Stimulated activated CD4-positive, alpha-beta T cell treated with anti-CD3 and anti-CD28 coated beads, TNF-alpha, amount 100 ng/mL, for 4 hours (primary cell): ENCODE measurements at places on chromosomes 2 and 18.

- no peak for DNase-seq
Measured at GRCh38 chr2:180110469-180110868, 103.4 kb upstream of the CWC22 start.

- DNase-seq = no peak
Measured at GRCh38 chr2:174606336-174606735, 8.7 kb upstream of the WIPF1 start.

DNA sequence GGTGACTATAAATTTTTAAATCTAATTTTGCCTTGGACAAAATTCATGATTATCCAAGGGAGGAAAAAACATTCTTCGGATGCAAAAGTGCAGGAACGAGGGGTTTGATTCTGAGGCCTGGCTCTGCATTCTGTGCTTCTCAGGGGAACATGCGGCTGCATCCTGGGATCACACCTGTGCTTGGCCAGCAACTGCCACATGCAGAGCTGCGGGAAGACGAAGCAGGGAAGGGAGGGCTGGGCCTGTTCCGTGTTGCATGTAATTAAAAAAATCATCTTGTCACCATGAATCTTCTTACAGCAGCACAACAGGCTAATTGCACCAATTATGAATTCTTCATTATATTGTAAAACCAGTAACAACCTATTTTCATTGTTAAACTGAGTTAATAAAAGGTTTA is 158.0 kb upstream of the ALKAL2 start:
- DNase-seq = no peak

GRCh38 chr18:60880184-60880583 is 453.0 kb upstream of the CDH20 start:
- DNase-seq = no peak

DNA sequence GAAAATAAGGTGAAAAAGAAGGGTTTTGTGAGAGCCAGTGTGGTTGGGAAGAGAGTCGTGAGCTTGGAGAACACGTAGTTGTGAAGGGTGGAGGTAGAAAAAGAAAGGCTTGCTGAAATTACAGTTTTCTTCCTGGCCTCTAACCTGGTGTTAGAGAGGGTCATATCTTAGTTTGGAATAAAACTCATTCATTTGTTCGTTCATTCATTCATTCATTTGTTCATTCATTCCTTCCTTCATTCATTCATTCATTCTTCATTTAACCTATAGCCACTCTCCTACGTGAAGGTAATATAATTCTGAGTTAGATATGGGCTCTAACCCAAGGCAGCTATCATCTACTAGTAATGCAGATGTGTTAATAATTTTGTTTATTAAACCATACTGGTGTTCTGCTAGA is 111.8 kb upstream of the ZNF521 start:
- no peak for DNase-seq

- no peak for DNase-seq
Measured at GRCh38 chr2:40255103-40255502, 196.8 kb downstream of the SLC8A1 start.

- no peak for DNase-seq
Measured at GRCh38 chr2:117359266-117359914, 455.1 kb upstream of the DDX18 start.

DNA sequence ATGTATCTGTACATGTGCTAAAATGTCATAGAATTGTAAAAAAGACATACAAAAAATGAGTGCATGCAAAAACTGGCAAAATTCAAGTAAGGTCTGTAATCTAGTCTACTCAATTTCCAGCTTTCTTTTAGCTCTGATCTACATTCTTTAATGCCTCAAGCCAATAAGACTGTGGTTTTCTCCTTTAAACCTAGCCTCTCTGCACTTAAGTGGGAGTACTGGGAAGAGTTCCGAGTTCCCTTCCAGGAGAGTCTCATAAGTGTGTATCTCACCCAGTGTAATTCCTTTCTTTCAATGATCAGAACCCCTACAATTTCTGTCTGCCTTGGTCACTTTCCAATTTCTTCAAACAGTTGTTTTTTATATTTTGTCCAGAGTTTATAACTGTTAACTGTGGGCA is 150.1 kb downstream of the PTRHD1 start:
- DNase-seq = no peak

- no peak for DNase-seq
Measured at GRCh38 chr2:207823865-207824264, 54.2 kb upstream of the FZD5 start.

- DNase-seq = no peak
Measured at GRCh38 chr2:43171789-43172188, 54.6 kb downstream of the ZFP36L2 start.

DNA sequence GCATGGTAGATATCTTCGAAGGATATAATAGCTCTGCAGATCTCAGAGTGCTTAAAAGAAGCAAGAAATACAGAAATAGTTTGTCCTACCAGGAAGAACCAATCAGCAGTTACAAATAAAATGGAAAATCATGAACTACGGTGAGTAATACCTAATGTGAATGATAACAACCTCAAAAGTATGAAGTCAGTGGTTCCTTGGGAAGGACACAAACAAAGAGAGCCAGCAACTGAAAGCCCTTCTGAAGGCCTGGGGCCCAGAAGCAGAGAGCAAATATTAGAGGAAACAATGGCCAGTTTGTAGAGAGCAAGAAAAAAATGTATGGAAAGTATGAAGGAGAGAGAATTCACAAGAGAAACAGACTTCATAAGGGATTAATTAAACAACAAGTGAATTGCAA is 226.8 kb upstream of the CHST9 start:
- DNase-seq = no peak

DNA sequence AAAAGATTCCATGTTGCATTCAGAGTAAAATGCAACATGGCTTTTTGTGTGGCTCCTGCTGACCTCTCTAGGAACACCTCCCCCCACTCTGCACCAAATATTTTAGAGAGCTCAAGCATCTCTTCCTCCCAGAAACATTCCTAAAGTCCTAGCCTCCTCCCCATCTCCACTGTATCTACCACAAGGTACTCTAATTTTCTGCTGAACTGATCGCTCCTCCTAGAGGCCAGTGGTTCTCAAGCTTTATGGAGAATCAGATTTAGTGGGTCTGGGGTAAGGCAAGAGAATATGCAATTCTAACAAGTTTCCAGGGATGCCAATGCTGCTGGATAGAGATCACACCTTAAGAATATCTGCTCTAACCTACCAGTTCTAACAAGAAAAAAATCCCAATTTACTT is 89.5 kb upstream of the HNRNPA3 start:
- no peak for DNase-seq

DNA sequence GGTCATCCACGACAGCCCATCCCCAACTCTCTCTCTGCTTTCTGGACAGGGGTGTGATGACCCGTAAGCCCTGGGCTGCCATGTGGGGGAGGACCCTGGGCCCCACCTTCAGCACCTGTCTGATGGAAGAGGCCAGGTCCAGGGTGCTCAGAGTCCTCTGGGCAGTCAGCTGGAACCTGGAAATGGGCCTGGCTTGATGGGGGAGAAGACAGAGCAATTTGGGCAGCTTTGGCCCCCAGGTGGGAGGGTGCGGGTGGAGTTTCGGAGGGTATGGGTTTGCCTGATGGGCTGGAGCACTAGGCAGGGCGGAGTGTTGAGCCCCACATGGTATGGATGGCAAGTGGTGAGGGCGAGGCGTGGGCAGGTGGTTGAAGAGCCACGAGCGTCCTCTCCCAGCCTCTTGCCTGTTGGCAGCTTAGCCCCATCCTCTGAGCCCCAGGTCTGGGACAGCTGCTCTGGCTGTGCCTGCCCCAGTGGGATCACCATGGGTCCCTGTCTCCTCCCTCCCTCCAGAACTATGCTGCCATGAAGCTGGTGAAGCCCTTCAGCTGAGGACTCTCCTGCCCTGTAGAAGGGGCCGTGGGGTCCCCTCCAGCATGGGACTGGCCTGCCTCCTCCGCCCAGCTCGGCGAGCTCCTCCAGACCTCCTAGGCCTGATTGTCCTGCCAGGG is 232.7 kb downstream of the DYSF start:
- DNase-seq = no peak

DNA sequence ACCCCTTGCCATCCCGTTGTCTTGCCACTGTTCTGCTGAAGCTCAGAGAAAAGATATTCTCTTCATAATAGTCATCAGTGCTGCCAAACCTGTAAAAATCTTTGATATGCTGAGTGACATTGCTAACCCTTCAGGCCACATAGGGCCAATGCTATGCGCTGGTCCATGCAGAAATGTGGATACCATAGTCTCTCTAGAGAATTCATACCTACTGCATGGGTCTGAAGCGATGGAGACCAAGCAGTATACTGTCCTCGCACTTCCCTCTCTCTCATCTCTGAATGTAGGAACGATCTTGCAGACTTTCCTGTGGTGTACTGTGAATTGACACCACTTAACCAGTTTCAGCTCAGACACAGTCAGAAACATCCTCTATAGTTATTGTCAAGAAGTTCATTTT is 17.9 kb upstream of the ANKRD44 start:
- no peak for DNase-seq

DNA sequence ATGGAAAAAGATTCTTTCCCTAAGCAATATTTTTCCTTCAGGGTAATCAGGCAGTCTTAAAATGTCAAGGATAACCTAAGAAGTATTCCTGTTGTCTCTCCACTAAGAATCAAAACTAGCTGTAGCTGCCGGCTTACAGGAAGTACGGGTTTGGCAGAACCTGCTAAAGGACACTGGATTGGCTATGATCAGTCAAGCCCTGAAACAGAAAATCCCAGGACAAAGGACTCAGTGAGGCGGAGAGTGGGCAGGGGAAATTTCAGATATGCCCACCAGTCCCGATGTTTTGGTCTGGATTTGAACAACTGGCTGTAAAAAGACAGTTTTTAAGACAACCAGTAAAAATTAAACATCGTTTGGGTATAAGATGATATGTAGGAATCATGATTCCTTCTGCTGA is 155.7 kb downstream of the HDAC4 start:
- no peak for DNase-seq

DNA sequence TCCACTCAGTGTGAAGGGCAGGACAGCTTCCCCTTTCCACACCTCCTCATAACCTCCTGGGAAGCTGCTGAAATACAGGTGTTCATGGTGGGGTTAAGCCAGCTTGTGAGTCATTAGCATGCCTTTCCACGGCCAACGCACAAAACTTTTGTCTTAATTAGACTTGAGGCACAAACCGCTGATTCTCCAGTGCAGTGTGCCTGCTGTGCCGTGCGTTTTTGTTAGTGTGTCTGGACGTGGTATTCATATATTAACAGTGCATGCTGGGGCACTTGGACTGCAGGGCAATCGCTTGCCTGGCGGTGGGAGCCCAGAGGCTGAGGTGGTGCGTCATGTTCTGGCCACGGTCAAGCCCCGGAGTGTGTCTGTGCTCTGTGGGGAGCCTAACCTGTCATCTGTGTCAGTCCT is 156.2 kb downstream of the SH3RF3 start:
- no peak for DNase-seq

DNA sequence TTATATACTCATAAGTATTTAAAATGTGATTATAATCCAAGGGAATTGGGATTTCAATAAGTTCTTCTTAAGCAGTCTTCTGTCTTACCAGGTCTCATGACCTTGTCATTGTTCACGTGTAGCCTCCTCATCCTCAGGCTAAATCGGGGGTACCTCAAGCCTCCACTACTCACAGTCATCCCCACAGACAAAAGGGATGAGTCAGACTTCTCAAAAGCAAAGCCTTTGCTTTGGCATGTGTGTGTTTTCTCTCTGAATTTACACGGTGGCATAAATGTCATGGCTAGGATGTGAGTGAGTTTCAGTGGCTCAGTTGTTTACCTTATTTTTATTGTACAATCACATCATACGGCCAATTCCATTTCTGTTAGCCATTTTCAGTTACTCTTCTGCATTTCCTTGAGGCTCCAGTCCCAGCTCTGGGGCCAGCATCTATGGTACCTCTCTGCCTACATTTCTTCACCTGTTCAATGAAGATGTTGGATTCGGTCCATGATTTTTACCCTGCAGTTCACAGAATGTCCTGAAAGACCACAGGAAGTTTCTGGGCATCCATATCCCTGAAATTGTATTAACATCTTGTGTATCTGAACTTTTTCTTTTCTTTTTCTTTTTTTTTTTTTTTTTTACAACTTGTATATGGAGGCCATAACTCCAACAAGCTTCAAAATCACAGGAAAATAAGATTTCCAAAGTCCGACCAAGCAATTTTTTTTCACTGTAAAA is 195.3 kb downstream of the FHOD3 start:
- DNase-seq = no peak

GRCh38 chr2:10087360-10087759 is 7.1 kb upstream of the CYS1 start:
- no peak for DNase-seq

- no peak for DNase-seq
Measured at GRCh38 chr2:126446106-126446695, 209.8 kb upstream of the GYPC start.

GRCh38 chr2:64720535-64721319 is 67.0 kb upstream of the SERTAD2 start:
- DNase-seq = no peak

DNA sequence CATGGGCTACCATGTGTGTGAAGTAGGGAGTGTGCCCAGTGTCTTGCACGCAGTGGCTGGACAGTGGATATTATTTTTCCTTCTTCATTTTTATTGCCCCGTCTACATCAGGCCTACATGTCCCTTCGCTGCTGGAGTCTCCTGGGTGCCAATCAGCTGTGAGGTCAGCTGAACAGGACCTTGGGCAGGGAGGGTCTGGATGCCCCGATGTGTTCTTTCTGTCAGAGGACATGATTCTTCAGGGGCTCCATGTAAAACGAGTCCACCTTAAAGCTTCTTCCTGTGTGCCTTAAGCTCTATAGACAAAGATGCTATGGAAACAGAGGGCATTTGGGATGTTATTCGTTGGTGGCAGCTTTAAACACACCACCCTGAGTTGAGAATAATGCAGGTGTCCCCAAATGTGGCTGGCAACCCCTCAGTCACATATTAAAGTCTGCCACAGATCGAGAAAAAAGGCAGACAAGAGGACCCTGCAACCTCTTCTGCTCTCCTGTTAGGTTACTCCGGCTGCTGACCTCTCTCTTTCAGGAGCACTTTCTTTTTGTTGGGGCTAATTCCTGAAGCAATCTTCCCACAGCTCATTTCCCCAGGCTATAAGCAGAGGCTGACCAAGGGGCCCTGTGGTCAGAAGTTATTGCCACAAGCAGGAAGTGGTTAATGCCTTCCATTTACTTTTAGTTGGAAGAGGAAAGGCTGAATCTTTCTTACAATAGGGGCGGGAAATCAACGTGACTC is 20.0 kb downstream of the GREB1 start:
- DNase-seq = no peak

GRCh38 chr2:172102391-172103359 is at the start of gene DLX2:
DLX2 (minus strand) TSS chr2:172102900; CDS start chr2:172102538, 362 bp downstream.
- peak; percentile 44 for DNase-seq

DNA sequence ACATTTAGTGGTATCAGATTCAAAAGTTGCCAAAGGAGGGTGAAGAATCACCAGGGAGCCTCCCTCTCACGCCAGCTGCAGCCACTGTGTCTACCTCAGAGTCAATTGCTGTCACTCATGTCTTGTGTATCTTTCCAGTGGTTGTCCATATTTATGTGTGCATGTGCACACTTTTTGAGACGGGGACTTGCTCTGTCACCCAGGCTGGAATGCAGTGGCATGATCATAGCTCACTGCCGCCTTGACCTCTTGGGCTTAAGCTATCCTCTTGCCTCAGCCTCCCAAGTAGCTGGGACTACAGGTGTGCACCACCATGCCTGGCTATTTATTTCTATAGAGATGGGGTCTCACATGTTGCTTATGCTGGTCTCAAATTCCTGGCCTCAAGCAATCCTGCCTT is 4.0 kb downstream of the MOCOS start:
- no peak for DNase-seq

- no peak for DNase-seq
Measured at GRCh38 chr2:116511426-116511825, 1303.1 kb upstream of the DDX18 start.
